Right kidney (tissue), 9 donors: ENCODE measurements at places on chromosomes 1 and 21.

DNA sequence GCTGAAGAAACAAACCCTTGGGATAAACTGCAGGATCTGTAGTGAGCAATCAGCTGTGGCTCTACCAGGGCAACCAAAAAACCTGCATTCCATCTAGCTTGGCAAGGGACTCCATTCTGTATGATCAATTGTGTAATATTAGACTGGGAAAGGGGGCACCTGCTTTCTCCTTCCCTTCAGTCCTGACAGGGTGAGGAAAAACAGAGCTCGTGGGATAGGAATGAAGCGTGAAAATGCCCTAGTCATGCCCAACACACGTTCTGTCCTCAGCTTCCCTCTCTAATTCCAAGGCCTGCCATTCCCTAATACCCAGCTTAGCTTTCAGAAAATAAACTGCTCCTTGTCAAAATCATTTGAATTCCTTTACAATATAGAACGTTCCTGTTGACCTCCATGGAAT is 442.3 kb downstream of the PLPP3 start:
- DNase-seq, result no peak

DNA sequence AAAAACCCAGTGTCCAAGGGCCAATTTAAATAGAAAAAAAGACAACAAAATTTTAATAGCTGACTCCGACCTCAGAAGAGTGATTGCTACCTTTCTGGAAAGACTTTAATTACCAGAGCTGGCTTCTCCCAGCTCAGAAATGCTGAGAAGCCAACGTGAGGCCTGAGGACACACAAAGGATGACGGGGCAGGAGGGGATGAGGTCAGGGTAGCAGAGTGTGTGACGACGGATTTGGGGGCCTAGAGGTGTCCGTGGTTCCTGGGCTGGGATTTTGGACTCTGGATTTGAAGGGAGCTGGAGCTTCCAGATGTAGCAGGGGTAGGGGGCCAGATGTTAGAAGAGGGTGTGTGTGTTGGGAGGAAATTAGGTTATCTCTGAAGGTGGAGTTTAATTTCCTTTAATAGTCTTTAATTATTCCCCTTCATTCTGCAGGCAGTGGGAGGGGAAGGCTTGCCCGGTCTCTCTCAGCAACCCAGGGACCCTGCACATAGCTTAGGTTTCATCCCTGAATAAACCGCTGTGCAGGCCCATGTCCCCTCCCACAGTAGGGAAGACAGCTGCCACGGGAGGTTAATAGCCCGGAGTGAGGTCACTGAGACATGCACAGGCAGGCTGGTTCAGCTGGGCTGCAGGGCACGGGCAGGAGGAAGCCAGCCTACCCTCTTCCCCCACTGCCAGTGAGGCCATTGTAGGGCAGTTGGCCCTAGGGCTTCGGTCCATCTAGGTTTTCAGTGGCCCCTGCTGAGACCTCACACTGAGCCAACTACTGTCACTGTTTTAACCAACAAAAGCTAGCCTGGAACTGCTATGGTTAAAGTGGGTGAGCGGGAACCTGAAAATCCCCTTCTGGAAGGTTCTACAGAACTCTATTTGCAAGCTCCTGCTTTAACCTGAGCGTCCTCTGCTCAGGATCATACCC is 3.8 kb upstream of the PADI3 start:
- peak; percentile 55 for DNase-seq

DNA sequence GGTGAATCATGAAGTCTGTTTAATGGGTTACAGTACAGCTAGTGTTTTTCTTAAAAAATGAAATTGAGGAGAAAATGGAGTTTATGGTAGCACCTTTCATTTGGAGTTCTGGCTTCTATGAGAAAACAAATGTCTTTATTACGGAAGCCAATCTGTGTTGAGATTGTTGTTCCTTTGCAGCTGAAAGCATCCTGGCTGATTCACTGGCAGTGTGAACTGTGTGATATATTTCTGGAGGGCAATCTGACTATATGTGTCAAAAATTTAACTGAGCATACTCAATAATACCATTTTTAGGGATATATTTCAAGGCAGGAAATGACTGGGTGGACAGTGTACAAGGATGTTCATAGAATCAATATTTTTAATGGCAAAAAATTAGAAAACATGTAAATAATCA is 46.6 kb upstream of the LYST start:
- no peak for DNase-seq

- DNase-seq, result no peak
These were observed 6.0 kb upstream of the AGO1 start for GRCh38 chr1:35876988-35877387.

DNA sequence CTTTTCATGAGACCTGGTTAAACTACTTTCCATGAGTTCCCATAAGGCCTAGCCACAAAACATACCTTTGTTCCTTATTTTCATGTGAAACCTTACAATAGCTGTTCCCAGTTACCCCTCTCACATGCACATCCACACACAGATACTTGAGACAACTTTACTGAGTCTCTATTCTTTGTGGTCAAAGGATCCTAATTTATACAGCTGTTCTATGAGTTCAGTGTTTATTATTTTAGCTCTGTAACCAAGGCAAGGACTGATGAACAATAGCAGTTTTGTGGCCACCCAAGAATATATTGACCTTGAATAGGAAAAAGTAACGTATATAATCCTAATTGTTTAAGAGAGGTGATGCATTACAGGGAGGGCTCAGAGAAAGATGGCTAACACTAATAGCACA is 160.5 kb upstream of the CACYBP start:
- DNase-seq, result no peak

GRCh38 chr21:46196733-46197132 is 12.5 kb upstream of the SPATC1L start:
- DNase-seq, result no peak

DNA sequence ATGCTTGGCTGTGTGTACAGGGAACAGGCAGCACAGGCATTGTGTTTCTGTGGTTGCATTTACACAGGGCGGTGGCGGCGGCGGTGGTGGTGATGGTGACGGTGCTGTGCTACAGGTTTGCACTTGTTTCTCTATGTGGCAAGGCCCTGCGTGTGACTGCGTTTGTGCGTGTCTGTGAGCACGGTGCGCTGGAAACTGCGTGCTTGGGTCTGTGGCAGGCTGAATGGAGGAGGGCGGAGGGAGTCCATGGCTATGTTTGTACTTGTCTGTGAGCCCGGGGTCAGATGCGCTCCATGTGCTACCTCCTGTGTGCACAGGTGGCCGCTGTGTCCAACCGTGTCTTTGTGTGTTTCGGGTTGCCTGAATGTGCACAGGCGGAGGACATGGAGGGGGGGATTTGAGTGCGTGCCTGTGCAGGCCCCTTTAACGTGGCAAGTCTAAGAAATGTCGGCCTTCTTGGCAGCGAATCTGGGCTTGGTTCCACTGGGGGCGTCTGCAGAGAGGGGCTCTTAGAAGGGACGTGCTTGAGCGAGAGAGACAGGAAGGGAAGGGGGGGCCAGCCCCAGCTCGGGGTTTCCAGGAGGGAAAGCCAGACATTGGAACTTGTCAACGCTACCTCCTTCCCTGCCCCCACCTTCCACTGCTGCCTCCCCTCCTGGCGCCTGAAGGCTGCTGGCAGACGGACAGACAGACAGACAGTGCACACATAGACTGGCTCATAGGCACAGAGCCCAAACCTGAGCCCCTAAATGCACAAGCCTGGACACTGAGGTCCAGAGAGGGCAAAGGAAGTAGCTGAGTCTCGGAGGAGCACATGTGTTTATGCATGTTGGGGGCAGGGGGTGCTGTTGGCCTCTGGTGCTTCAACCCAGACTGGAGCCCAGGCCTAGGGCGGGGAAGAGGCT is 32.7 kb upstream of the WASF2 start:
- DNase-seq, result peak; percentile 74

DNA sequence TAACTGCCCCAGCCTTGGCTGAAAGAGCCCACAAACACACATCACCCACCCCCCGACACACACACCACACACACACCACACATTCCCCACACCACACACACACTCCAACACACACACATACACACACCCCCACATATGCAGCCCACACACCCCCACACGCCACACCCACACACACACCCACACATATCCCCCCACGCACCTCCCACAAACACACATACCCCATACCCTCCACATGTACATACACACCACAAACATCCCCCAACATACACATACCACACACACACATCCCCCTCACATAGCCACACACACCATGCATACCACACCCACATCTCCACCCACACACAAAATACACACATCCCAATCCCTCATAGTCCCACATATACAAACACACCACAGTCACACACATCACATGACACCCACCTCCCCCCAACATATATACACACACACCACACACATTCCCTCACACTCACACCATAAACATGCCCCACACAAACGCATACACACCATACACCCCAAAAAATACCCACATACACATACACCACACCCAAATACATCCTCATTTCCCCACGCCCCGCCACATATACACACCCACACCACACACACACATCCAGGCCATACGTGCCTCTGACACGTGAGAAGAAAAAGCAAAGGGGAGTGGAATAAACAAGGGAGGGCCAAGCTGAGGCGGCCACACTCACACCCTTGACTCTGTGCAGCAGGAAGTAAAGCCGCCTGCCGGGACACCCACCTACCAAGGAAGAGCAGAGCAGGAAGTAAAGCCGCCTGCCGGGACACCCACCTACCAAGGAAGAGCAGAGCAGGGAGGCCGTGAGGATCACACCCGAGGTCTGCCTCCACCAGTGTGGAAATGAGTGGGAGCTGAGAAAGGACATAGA is 53.7 kb downstream of the HSF2BP start:
- DNase-seq, result no peak

GRCh38 chr21:42781150-42781970 is 98.0 kb downstream of the WDR4 start:
- DNase-seq, result peak; percentile 78

DNA sequence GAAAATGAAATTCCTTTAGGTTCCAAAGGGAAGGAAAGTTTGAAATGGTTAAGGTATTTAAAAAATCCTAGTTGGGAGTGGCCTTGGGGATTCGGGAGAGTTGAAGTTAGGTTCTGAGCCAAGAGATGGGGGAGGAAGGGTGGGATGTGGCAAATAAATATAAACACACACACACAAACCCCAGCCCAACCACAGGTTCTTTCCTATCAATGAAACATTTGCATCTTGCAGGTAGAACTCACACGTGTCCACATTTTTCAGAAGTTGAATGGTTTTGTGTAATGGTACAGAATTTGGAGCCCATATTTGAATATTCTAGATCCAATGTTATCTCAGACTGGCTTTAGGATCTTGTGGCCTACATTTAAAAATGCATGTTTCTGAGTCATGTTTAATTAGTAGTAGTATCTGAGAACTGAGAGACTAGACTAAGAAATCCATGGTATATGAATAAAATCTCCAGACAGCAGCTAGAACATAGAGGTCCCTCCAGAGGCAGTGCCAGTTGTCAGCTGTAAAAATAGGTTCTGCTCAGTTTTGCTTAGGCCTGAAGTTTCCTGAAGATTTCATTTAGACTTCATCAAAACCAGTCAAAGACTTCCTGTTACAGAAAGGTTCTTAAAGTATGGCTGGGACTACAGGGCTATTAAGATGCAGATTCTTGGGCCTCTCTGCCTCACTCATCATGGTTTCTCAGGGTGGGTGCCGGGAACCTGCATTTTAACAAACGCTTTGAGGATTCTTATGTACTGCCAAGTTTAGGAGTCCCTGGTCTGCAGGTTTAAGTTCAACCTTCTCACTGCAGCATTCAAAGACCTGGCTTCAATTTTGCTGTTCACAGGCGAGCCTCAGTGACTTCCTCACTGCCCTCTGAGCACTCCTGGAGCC is 21.3 kb downstream of the RUNX1 start:
- DNase-seq, result no peak

DNA sequence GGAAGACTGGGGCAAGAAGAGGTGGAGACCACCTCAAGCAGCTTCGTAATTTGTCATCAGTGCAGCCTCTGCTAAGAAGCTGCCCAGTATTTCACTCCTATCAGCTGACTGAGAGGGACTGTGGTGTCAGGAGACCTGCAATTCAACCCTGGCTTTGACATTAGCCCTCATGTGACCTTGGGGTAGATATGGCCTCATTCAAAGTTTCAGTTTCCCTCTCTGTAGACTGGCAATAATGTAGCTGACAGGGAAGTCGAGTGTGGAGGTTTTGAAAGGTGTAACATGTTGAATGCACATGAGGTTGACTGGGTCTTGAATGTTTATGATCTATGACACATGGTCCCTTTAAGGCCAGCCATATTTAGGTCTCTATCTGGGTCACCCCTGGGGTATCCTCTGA is 2.2 kb upstream of the SPRR4 start:
- DNase-seq, result no peak

- no peak for DNase-seq
These were observed 77.1 kb downstream of the CD58 start for GRCh38 chr1:116493484-116494352.

DNA sequence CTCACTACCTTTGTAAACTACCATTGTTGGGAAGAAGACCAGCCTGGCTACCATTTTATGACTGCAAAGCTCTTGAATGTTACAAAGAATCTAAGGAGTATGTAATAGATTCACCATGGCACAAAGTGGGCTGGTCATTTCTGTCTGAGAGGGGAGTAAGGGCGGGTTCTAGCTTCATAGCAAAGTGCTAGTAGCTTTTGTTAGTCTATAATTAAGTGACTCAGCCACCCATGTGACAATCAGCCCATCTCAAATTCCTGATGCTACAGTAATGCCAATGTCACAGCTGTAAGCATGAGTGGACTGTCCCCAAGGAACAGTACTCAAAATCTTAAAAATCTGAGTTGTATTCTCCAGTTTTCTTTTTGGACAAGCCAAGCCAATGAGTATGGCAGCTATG is 15.4 kb upstream of the OTUD3 start:
- no peak for DNase-seq

- DNase-seq, result no peak
These were observed 309.1 kb downstream of the MATN1 start for GRCh38 chr1:30414086-30414850.

GRCh38 chr1:248114890-248115289 is 19.9 kb downstream of the OR2L13 start:
- no peak for DNase-seq

DNA sequence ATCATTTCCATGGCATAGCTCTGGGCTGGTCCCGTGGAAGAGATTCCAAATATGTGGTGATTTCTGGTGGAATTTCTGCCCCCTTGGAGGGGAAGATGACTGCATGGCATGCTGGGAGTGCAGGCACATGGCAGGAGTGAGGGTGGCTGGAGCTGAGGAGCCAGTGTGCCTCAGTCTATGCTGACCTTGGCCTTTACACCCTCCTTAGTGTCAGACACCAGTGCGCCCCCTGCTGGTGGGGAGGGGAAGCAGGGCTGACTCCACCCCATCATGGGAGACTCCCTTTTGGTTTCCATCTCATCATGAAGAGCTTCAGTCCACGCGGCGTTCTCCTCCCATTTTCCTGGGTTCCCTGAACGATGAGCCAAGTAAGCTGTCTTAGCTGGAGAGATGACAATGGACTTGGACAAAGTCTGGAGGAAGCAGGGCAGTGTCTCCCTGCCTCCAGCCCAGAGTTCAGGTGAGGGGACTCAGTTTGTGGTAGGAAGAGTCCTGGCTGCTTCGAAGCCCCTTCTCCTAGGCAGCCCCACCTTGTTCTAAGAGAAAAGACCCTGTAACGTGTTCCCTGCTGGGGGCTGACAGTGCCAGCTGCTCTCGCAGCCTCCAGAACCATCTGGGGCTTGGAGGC is 10.3 kb downstream of the ALX3 start:
- DNase-seq, result no peak

- DNase-seq, result no peak
These were observed 50.1 kb downstream of the COL18A1 start for GRCh38 chr21:45454926-45455673.

- no peak for DNase-seq
These were observed 32.9 kb upstream of the RASAL2 start for GRCh38 chr1:178060789-178061556.

- DNase-seq, result no peak
These were observed 1.6 kb downstream of the NSUN4 start for GRCh38 chr1:46342084-46342656.
